Activated CD4-positive, alpha-beta T cell treated with anti-CD3 and anti-CD28 coated beads for 36 hours (primary cell): ENCODE measurements at places on chromosomes 7 and 10. TPM values are rescaled to one million over a fixed set of nuclear protein-coding genes. Genes with fewer than 3 reads are reported as not detected.
A peak's percentile ranks its signal among the peaks of the same experiment; 100 is the strongest.

DNA sequence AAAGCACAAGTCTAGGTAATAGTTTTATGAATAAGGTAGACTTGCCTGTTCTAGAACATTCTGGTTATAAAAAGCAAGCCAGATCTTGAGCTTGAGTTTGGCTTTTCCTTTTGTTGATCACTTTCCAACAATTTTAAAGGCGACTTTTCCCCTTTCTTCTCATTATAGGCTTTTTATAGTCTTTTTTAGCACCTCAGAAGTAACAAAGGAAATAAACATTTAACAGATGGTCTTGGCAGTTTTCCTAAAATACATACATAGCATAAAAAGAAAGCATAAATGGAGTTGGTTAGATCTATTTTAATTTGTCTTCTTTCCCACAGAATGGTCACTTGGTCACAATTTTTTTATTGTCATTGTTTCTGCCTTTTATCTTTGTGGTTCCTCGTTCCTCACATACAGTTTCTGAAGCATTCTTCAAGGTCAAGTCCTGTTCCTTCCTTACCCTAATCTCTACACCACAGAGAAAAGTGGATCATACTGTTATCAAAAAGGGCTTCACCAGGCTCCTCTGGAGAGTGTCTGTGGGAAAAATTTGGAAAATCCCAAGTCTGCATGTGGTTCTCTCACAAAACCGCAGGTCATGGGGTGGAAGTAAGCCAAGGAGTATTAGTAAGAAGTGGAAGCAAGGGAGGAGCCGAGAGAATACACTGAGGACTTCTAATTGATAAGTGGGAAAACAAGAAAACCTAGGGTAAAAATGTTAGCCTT, 31.3 kb downstream of the THNSL1 start:
- no peaks in the 10 kb centered on the region for H3K4me1 ChIP-seq
- H3K27me3 ChIP-seq, result peaks cover 36% of the 10 kb centered on the region
- DNase-seq, result no peak
- H3K4me3 ChIP-seq, result no peak overlapping the region
- no peak overlapping the region for H3K27ac ChIP-seq

GRCh38 chr7:99465421-99465768, 572 bp downstream of the ATP5MF start:
- DNase-seq, result peak; percentile 31
- H3K36me3 ChIP-seq, result peaks cover 30% of the 10 kb centered on the region

GRCh38 chr7:93923942-93924341, 2.4 kb downstream of the GNG11 start:
- no peak overlapping the region for H3K4me3 ChIP-seq
- H3K36me3 ChIP-seq, result no peaks in the 10 kb centered on the region
- H3K27ac ChIP-seq, result no peak overlapping the region
- H3K27me3 ChIP-seq, result peaks cover 32% of the 10 kb centered on the region
- no peaks in the 10 kb centered on the region for H3K4me1 ChIP-seq
- no peak for DNase-seq

Gene MRC1
- total RNA-seq, result 0.04 TPM

DNA sequence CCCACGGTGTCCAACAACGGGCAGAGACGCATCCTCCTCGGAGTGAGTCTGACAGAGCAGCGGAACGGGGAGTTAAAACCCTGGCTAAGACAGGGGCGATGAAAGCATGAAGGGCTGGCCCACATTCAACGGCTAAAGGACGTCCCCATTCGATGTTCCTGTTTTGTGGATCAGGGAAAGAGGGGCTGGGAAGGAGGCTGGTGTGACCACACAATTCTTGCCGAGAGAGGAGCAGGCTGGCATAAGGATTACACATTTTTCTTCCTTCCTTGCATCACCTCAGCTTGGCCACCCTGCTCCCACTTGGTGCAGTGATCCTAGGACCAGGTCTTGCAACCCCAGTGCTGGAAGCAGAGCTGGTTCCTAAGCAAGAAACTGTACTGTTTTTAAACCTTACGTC, 67.7 kb downstream of the GNA12 start:
- H3K36me3 ChIP-seq, result peaks cover 4% of the 10 kb centered on the region
- no peaks in the 10 kb centered on the region for H3K27me3 ChIP-seq
- H3K27ac ChIP-seq, result no peak overlapping the region
- H3K4me1 ChIP-seq, result peaks cover 38% of the 10 kb centered on the region
- no peak overlapping the region for H3K4me3 ChIP-seq

Gene PRR15
- not detected for total RNA-seq

- no peaks in the 10 kb centered on the region for H3K36me3 ChIP-seq
- peak; percentile 54 for DNase-seq
- H3K4me1 ChIP-seq, result peaks cover 2% of the 10 kb centered on the region
- no peak overlapping the region for H3K27ac ChIP-seq
- peaks cover 9% of the 10 kb centered on the region for H3K27me3 ChIP-seq
- H3K4me3 ChIP-seq, result peak overlapping the region; percentile 54
These were observed 393 bp downstream of the ZNF467 start for GRCh38 chr7:149772956-149773434.

- no peak overlapping the region for H3K27ac ChIP-seq
- H3K27me3 ChIP-seq, result no peaks in the 10 kb centered on the region
- no peak for DNase-seq
- no peak overlapping the region for H3K4me3 ChIP-seq
- H3K36me3 ChIP-seq, result no peaks in the 10 kb centered on the region
These were observed 179.3 kb downstream of the ARHGAP12 start for GRCh38 chr10:31749301-31749700.

GRCh38 chr7:139777948-139778841, at the start of gene HIPK2:
Gene HIPK2, minus strand, starts transcription at chr7:139777998. Its CDS starts 375 bp downstream, at chr7:139777623.
- H3K4me3 ChIP-seq, result peak within 1 kb of the TSS; percentile 83
- peaks cover 41% of the 10 kb centered on the region for H3K4me1 ChIP-seq
- peaks cover 3% of the 10 kb centered on the region for H3K36me3 ChIP-seq
- H3K27me3 ChIP-seq, result peaks cover 11% of the 10 kb centered on the region
- H3K27ac ChIP-seq, result peak within 1 kb of the TSS; percentile 93
